ENCODE measurements at places on chromosomes 6 and 20.
A peak's percentile ranks its signal among the peaks of the same experiment; 100 is the strongest.

GRCh38 chr20:58071298-58071697, 157.2 kb downstream of the ANKRD60 start:
- DNase-seq, result no peak

DNA sequence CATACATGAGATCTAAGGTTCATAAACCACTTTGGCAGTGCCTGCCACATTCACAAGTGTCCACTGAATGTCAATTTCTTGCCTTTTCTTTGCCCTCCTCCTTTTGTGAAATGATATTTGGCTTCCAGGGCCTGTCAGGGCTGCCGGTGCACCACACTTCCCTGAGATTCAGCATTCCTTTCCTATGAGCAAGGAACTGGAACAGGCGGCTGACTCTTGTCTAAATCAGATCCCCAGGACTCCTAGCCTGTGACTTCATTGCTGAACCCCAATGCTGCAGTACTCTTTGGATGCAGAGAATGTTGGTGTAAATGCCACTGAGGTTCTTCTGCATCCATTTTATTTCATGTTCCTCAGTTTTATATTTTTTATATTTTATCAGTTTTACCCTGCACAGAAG, 172.2 kb downstream of the ARID1B start:
- no peak for DNase-seq

DNA sequence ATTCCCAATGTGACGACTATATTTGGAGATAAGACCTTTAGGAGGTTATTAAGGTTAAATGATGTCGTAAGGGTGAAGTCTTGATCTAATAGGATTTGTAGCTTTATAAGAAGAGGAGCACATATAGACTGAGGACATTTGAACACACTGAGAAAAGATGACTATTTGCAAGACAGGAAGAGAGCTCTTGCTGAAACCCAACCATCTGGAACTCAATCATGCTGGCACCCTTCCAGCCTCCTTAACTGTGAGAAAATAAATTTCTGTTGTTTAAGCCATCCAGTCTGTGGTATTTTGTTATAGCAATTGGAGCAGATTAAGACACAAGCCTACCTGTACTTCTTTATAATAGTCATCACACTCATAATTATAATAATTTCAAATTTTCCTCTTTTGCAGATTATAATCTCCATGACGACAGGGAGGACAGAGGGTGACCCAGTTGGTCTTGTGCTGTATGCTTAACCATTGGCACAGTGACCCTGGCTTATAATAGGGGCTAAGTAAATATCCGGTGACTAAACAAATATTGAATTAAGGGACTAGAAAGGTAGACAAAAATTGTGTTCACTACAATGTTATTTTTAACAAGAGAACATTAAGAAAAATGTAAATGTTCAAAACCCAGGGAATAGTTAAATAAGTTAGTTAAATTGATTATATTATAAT, 206.4 kb upstream of the HDDC2 start:
- no peak for DNase-seq

DNA sequence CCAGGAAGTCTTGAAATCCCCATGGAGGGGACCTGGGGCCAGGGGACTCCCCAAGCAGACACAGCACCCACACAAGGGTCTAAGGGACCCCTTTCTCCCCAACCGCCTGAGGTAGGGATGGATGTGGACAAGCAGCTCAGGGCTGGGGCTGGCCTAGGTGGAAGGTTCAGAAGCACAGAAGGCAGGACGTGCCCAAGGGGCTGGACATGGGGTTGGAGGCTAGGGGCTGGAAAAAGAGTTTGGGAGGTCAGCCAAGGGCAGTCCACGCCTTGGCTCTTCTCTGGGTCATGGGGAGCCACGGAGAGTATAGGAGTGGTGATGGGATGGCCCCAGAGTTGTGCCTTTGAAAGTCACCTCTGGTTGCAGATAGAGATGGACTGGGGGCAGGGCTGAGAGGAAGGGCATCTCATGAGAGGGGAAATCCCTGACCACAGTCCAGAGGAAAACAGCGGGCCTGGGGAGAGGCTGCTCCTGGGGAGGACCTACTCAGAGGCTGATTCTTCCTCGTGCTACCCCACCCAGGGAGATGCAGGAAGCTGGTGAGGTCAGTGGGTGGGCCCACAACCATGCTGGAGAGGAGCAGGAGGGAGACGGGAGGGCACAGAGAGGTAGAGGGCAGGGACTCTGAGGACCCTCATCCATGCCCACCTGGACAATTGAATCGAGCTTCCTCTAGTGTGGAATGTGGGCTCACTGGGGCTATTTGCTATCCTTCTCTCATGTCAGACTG, 2.5 kb upstream of the HSPA12B start:
- DNase-seq, result no peak

- DNase-seq, result no peak
Observed at GRCh38 chr6:33289784-33290315, 449 bp downstream of the PFDN6 start.

- DNase-seq, result no peak
Observed at GRCh38 chr6:54758340-54758739, 88.2 kb upstream of the FAM83B start.

GRCh38 chr6:132287101-132287500, 114.2 kb downstream of the MOXD1 start:
- no peak for DNase-seq

- DNase-seq, result no peak
Observed at GRCh38 chr6:108142240-108142639, 23.6 kb upstream of the NR2E1 start.

DNA sequence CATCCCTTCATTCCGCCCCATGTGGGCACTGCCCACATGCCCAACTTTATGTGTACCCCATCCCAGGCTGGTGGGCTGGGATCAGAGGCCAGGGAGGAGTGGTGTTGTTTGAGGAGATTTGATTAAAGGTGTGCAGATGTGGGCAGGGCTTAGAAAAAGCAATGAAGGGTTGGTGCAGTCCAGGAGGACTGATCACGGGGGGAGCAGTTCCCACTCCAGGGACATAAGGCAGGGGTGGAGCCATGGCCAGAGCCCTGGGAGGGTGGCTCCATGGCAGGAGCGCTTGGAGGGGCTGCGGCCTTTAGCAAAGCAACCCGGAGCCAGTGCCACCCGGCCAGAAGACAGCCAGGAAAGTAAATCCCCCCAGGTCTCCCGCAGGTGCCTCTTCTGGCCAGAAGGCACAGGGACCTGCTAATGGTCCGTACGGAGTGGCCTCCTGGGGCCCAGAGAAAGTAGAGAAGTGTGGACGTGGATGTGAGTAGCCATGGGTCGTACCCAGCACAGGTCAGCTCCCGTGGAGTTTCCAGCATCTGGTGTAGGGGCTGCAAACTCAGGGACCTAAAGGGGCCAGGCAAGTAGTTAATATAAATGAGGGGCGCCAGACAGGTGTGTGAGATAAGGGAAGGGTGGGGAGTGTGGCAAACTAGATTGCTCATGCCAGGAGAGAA, 62.1 kb upstream of the APCDD1L start:
- peak; percentile 42 for DNase-seq

DNA sequence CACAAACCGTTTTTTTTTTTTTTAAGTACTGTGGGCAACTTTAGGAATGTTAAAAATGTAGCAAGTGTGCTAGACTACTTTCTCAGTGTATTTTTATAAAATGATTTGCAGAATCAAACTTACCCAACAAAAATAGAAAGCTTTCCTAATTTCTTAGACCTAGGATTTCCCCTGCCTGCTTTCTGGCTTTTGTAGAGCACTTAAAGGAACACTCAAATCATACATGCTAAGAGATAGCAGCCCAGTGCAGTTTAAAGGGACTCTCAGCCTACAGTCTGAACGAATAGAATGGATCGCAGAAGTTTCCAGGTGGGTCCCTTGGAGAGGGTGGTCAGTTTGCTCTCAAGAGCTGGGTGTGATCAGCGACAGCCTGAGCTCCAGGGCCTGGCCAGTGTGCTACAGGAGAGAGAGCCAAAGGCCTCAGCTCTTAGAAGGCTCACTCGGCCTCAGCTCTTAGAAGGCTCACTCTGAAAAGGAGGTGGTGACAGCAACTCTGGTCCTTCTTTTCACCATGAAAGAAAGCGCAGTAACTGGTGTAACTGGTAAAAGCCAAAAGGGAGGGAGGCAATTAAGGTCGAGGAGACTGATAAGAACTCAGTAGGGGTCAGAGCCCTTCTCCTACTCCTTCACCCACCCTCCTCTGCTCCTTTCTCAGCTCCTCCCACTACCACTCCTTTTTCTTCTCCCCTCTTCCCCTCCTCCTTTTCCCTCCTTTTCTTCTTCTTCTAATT, 142.4 kb downstream of the ZFP64 start:
- no peak for DNase-seq

GRCh38 chr6:134288538-134289203, 29.2 kb downstream of the SGK1 start:
- no peak for DNase-seq

- no peak for DNase-seq
Observed at GRCh38 chr6:53639520-53639919, 26.0 kb downstream of the KLHL31 start.

- DNase-seq, result no peak
Observed at GRCh38 chr6:118992186-118992795, 57.3 kb upstream of the MCM9 start.

DNA sequence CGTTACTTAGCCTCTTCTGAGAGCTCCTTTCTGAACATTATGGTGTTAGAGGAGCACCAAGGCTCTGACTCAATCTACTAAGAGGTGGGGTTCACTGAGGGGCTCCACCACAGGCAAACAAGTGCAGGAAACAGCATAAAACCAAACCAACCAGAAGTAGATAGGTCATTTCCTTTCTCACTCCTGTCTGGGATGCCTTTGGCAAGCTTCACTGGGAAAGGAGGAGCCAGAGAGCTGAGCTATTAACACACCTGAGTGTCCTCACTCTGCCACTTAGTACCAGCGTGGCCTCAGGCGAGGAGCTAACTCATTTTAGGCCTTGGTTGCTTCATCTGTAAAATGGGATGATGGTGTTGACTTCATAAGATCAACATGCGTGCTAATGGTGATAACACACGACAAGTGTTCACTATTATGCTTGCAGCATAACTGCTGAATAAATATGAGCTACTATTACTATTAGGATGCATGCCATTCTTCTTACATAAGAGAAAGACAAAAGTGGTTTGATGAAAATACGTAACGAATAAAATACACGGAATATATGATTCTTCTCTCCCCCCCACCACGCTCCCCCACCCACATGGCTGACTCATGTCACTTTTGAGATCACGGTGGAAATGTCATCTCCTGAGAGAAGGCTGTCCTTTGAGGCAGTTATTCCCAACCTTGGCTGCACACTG, 185.4 kb downstream of the BCAS1 start:
- DNase-seq, result peak; percentile 82

Data from activated effector memory CD4-positive, alpha-beta T cell treated with anti-CD3 and anti-CD28 coated beads, Interleukin-2, amount 50 U/mL, for 16 hours (primary cell).